ENCODE measurements at places on chromosomes 6 and 20.

- no peak for DNase-seq
Observed at GRCh38 chr20:35327074-35327976, 35.1 kb upstream of the FAM83C start.

DNA sequence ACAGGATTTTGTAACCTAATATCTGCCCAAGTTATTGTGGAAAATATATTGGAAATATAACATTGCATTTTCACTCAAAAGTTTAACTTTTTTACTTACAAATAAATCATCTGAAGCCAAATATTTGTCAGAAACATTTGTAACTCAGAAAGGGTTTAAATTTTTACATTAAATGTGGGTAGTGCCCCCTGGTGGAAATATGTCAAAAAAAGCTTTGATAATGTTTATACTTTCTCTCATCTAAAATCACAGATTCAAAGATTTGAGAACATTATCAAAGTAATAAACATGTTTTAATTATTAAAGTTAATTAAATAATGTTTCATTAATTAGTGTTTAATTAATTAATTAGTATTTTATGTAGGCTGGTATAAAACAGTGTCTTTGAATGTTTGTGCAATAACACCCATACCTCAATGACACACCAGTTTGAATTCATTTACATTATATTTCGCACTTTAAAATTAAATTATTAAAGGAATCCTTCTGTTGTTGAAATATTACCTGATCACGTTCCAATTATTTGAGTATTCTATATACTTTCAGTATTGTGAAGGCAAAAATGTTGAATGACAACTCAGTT lies 320.1 kb upstream of the FKBP1C start:
- peak; percentile 1 for DNase-seq

DNA sequence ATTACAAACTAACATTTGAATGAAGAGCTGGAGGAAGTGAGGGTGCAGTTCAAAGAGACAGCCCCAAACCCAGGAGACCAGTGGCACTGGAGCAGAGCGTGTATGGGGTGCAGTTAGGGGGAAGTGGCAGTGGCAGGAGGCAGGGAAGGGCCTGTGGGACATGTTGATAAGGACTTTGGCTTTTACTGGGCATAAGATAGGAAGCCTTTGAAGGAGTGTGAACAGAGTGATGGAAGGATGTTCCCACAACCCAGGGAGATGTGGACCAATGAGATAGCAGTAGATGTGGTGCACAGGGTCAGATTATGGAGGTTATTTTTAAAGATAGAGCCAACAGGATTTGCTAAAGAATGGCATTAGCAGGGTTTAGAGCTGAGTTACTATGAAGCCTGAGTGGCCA lies 56.4 kb downstream of the AIG1 start:
- DNase-seq: no peak

DNA sequence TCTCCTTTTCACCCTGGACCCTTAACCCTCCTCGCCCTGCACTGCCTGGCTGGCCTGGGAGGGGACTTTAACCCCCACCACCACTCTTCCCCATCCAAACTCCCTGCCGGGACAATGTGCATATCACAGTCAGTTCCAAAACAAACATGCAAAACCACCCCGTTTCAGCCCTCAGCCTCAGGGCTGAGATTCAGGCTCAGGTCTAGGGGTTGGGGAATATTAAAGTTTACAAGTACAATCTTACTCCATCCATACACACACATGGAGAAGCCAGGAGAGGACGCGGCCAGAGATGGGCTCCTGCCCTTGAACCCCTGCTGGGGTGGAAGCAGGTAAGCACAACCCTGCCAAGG lies 534 bp downstream of the KIAA1755 start:
- no peak for DNase-seq

DNA sequence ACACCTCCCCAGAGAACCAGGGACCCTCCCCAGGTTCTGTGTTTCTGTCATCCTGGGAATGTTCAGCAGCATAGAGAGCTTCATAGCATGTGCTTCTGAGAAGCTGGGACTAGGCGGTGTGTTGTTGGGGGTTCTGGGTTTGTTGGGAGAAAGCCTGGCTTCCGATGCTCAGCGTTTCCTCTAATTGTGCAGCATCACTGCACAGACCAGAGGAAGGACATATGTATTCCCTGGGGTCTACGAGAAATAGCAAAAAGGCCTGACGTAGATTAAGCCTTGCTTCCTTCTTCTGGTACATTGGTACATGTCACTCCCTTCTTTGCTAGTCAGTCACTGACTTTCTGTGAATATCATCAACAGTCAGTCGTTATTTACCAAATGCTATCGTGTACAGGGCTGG lies 96.9 kb upstream of the SGK1 start:
- no peak for DNase-seq

DNA sequence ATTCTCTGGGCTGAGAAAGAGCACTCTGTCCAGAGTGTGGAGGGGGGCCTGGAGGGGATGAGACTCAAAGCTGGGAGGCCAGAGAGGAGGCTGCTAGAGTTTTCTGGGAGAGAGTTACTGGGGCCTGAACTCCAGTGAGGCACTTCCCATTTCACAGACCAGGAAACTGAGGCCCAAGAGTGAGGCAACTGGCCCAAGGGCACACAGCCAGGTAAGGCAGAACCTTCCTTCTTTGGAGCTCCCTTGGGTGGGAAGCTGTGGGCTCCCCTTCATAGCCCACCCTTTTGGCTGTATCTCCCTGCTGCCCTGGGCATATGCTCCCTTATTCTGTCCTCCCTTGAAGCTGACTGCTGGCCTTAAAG lies 34.4 kb downstream of the ANGPT4 start:
- DNase-seq: no peak

DNA sequence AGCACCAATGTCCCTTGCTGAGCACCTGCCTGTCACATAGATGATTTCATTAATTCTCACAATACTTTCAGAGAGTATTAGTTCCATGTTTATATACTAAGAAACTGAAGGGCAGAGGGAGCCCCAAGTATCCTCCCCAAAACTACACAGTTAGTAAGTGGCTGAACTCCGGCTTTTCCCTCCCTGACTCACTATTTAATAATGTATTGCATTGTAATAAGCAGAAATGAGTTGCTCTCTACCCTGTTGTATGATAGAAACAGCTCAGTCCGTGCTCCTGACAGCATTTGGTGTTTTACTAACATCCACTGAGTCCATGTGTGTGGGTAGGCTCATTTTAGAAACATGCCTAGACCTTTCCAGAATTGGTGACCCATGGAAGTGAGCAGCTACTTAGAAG lies 76.8 kb downstream of the OLIG3 start:
- DNase-seq: no peak

DNA sequence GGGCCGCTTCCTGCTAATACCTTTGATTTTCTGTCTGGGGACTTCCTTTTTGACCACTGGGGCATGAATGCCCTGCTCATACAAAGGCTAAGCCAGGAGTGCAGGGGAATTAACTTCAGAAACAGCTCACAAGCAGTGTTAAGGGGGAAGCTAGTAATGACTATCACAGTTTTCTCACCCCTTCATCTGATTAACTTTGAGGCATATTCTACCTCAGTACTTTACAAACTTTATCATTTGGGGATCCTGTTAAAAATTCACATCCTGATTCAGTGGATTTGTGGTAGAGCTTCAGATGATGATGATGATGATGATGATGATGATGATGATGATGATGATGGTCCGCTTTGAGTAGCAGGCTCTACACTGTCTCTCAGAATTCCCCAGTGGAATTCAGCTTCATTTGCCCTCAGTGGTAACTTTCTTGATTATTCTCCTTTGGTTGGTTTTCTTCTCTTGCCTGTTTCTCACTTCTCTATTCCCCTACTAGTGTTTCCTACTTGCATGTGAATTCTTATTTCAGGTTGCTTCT lies 78.4 kb upstream of the TMEM170B start:
- DNase-seq: peak; percentile 51

- DNase-seq: no peak
Observed at GRCh38 chr6:22722913-22723312, 153.5 kb downstream of the HDGFL1 start.

GRCh38 chr20:58271606-58272351 lies 37.7 kb upstream of the RAB22A start:
- peak; percentile 60 for DNase-seq

DNA sequence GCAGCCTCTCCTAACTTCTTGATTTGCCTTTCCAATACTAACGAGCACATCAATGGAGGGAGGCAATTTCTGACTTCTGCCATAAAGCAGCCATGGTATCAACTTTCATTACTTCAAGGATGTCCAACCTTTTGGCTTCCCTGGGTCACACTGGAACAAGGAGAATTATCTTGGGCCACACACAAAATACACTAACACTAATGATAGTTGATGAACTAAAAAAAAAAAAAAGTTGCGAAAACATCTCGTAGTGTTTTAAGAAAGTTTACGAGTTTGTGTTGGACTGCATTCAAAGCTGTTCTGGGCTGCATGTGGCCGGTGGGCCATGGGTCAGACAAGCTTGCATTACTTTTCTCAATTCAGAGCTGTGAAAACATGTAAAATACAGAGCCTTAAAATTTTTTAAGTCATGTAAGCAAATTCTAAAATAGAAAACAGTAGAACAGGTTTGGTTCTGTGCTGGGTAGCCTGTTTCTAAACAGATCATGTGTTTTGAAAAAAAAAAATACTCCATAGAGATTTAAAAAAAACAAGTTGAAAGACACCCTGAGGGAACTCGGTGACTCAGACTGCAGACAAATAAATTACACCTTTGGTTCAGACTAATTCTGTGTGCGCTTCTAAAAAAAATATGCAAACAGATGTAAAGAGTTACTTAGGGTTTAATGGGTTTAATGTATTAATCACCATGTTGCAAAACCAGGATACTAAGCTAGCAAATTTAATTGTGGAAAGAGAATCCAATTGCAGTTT lies 43.6 kb upstream of the SLC22A23 start:
- no peak for DNase-seq

DNA sequence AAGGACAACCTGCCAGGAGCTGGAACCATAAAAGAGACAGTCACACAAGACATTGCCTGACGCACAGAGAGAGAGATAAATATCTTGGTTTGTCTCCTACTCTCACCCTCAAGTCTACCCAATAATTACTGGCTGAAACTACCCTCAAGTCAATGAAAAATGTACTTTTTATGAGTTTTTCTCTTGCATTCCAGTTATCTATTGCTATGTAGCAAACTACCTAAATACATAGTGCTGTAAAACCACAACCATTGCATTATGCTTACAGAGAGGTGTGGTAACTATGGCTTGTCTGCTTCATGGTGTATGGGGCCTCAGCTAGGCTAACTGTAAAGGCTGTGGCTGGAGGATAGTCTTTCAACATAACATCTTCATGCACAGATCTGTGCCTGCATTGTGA lies 247.8 kb downstream of the HAO1 start:
- no peak for DNase-seq

GRCh38 chr20:58890518-58891085 lies 38.1 kb downstream of the GNAS start:
- DNase-seq: peak; percentile 74
